Stimulated activated CD4-positive, alpha-beta T cell treated with anti-CD3 and anti-CD28 coated beads, Interleukin-15, amount 100 ng/mL, for 1 hour (primary cell): ENCODE measurements at places on chromosomes 1 and 21.

GRCh38 chr1:21384620-21385019, 55.3 kb upstream of the NBPF3 start:
- no peak for DNase-seq

- DNase-seq = no peak
These were observed 198.8 kb downstream of the AMY1C start for GRCh38 chr1:103948526-103948925.

DNA sequence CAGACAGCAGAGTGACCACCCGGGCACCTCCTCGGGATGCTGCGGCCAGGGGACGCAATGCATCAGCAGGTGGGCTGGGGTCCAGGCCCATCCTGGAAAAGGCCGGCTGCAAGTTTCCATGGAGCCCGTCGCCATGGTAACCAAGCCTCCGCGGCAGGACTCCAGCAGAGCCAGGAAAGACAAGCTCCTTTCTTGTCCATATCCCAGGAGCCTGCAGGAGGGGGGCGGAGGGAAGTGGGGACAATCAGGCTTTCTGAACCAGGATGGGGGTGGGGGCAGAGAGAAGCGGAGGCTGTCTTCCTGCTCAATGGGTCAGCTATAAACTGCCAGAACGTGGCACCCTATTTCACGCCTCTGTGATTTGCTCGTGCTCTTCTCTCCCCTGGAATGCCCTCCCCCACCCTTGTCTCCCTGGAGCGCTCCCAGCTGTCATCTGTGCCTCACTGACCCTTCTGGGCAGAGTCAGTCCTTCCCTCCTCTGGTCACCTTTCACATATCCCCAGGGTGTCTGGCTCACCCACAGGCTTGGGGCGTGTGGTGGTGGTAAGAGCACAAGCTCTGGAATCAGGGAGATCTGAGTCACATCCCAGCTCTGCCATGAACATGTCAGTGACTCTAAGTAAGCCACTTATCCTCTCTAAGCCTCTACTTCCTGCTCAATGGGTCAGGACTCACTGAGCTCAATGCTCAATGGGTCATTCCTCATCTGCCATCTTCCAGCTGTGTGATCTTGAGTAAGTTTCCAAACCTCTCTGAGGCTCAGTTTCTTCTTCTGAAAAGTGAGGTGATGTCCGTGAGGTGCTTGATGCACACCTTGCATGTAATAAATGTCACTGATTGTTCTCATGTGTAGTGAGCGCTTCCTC, 58.9 kb upstream of the LAPTM5 start:
- no peak for DNase-seq

DNA sequence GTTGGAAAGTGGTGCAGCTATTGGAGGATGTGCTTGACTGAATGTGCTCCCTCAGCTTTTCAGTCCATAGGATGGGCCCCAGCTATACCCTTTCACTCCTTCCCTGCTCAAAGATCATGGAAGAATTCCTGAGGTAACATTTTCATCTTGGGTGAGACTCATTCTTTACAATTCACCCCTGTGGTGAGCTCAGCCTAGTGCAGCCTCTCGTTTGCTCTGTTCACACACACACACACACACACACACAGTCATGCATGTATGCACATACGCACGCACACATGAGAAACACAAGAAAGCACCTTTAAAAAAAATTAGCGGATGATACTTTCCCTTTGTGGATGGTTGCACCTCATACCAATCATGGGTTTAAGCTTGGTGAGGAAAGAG, 25.8 kb downstream of the CCN1 start:
- no peak for DNase-seq

- no peak for DNase-seq
These were observed 77.4 kb upstream of the BMP8A start for GRCh38 chr1:39413902-39414528.

- DNase-seq = no peak
These were observed 2.6 kb downstream of the PRELP start for GRCh38 chr1:203478231-203478630.

DNA sequence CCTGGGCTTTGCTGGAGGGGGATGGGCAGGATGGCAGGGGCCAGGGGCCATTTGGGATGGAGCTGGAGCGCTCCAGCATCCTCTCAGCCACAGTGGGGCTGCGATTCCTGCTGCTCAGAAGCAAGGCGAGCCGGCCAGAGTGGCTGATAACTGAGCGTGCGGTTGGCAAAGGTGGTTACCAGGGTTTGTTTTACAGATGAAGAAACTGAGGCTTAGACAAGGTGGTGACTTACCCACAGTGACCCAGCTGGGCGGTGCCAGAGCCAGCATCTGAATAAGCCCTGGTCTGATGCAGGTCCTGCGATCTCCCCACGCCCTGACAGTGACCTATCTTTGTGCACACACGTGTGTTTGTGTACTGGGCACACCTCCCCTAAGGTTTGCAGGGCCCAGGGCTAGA, 5.9 kb upstream of the PRXL2B start:
- no peak for DNase-seq

- DNase-seq = no peak
These were observed 6.9 kb downstream of the ANKRD35 start for GRCh38 chr1:145878724-145879123.

- DNase-seq = no peak
These were observed 20.6 kb downstream of the ATP6V1G3 start for GRCh38 chr1:198519639-198520501.

DNA sequence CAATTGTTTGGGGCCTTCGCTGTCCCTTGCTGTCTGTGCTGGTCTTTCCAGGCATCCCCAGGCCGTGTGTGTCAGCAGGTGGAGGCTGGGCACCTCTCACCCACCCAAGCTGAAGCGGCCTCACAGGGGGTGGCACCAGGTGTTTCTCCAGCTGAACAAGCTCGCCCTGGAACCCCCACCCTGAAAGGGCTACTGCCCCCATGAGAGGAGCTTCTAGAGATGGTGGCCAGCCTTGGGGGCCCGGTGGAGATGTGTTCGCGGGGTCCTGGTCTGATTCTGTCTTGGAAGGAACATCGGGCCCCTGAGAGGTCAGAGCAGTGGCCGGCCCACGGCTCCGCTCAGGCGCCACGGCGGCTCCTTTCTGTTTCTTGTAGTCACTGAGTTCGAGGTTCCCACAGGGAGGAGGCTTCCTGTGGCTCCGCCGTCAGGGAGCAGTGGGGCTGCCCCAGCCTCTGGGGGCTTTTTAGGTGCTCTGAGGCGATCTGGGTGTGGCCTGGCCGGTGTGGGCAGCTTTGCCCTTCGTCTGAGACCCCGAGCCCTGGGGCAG, 46.9 kb downstream of the SKI start:
- DNase-seq = no peak

- DNase-seq = no peak
These were observed 11.0 kb downstream of the CD2 start for GRCh38 chr1:116764906-116765862.

DNA sequence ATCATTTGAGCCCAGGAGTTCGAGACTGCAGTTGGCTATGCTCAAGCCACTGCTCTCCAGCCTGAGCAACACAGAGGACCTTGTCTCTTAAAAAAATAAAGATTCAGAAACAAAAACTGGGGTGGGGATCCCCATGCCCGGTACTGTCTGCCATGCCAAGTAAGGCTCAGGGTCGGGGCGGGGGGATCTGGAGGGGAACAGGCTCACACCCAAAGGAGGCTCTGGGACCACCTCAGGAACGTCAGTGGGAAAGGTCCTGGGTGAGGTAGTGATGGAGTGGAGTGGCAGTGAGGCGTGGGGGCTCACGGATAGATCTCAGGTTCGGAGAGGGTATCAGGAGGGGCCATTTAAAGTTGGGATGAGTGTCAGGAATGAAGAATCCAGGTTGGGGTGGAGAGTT, 765 bp upstream of the S100A4 start:
- no peak for DNase-seq

DNA sequence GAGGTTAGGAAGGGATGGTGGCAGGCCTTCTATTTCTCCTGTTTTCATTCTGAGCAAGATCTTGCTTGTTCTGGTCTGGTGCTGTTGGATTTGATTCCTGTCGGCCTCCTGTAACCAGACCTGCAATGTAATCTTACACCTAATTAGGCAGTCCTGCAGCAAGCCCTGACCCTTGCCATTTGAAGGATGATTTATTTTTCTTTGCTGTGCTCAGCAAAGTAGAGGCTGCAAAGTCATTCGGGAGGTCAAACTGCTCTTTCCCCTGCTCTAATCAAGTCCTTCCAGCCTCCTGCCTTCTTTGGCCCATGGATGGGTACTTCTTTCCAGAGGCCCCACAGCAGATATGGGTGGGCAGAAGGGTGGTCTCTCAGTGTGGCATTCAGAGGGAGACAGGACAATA, 417.7 kb upstream of the USP24 start:
- no peak for DNase-seq

GRCh38 chr1:24929398-24930259, 447 bp downstream of the RUNX3 start:
- peak; percentile 22 for DNase-seq

DNA sequence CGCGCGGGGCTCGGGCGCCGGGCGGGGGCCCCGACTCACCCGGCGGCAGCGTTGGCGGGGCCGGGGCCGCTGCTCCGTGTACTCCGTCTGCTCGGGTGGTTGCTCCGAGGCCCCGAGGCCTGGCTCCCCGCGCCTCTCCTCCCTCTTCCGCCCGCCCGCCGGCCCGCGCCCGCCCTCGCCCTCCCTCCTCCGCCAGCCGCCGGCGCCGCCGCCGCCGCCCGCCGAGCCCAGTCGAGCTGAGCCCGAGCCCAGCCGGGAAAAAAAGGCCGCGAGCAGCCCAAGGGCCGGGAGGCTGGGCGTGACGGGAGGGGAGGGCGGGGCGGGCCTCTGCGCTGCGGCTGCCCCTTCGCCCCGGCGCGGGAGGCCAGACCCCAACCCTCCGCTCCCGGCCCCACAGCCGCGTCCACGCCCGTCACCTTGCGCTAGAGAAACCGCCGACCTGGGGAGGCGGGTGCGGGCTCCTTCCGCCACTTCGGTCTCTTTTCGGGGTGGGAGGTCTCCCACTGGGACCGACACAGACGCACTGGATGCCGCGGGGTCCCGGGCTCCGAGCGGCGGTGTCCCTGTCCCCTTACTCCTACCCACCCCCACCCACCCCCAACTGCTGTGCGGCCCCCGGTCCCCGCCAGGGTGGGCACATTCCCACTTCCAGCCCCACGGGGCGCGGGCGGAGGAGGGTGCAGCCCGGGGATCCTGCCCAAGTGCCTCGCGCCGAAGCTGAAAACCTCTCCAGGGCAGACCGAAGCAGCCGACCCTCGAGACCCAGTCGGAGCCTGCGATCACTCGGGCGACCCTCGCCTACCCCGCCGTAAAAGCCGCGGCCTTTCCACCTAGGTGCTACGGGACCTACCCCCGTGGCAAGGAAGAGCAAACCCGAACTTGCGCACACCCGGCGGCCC, at the start of gene CERS2:
TSS of gene CERS2 (minus strand) at position 256 of the 899 bp plus-strand sequence. CDS start 5,745 bp downstream, outside the sequence.
- DNase-seq = peak; percentile 63

DNA sequence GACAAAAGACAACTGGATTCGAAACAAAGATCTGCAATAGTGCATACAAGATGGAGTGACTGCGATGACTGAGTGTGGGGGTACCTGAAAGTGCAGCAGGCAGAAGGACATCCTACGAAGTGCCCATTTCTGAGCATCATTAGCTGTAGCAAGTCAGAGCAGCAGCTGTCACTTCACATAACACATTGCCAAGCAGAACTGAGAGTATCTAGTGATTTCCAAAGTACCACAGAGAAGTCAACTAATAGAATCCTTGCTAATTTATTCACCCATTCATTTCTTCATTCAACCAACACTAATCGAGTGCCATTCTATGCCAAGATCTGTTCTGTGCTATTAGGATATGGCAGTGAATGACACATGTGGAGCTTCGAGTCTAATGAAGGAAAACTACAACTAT, 31.6 kb upstream of the CAMSAP2 start:
- DNase-seq = no peak

DNA sequence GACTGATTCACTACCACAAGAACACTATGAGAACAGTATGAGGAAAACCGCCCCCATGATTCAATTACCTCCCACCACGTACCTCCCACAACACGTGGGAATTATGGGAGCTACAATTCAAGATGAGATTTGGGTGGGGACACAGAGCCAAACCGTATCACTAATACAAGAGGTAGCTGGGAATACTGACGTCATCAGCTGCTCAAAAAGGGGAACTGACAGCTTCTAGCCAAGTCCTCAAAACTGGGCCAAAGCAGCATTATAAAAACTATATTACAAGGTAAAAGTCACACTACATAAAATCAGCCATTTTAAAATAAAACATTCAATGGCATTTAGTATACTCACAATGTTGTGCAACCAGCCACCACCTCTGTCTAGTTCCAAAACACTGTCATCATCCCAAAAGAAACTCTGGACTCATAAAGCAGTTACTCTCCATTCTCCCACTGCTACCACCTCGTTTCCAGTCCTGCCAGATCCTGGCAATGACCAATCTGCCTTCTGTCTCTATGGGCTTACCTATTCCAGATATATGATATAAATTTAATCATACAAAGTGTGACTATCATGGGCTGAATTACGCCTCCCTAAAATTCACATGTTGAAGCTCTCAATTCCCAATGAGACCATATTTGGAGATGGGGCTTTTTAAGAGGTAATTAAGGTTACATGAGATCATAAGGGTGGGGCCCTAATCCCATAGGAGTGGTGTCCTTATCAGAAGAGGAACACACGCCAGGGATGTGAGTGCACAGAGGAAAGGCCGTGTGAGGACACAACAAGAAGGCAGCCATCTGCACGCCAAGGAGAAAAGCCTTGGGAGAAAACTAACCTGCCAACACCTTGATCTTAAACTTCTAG, 192.1 kb downstream of the SETD4 start:
- no peak for DNase-seq

- no peak for DNase-seq
These were observed 94.7 kb downstream of the LIPI start for GRCh38 chr21:14116080-14116481.

DNA sequence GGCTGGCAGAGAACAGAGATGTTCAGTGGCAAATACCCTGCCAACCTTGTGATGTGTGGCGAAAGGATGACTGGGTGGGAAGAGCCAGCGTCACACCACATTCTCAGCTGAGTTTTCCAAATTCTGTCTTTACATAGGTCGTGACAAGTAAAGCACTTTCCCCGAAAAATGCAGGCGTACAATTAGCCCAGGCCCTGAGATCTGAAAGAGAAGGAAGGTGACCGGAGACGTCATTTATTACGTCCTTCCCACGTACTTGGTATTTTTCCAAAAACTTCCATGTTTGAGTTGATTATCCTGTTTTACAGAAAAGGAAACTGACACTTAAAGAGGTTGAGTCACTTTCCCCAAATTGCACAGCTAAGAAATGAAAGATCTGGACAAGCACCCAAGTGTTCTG, 413.3 kb downstream of the PRDM2 start:
- DNase-seq = no peak

GRCh38 chr1:223788746-223789415, 56.9 kb downstream of the TP53BP2 start:
- DNase-seq = no peak

- DNase-seq = no peak
These were observed 19.9 kb downstream of the FBXO28 start for GRCh38 chr1:224133741-224134299.
